ENCODE measurements at places on chromosomes 3 and 15.
A peak's percentile ranks its signal among the peaks of the same experiment; 100 is the strongest.

DNA sequence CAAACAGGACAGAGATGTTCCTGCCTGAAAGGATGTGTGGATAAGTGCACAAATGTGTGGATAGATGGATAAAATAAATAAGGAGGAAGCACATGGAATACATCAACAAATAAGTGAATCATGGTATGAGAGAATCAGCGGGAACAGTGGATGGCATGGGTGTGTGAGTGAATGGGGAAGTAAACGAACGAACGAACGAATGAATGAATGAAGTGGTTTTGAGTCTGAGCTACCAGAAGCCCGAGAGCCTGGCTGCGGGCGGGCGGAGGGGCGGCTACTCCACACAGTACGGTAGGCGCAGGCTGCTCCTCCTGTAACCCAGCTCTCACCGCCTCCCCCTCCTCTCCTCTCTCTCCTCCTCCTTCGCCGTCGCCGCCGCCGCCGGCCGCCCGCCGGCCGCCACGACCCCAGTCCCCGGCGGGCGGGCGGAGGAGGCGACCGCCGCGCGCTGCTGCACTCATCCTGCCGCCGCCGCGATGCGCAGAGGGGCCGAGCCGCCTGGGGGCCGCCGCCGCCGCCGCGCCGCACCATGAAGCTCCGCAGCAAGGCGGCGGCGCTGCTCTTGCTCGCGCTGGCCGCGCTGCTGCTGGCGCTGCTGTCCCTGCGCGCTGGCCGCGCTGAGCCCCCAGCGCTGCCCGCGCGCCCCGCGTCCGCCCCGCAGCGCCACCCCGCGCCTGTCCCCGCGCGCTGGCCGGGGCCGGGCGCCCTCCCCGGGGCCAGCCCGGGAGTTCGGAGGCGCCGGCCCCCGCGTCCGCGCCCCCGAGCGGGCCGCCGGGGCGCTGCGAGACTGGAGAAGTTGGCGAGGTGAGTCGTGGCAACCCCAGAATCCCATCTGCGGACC lies at the start of gene GXYLT2:
Gene GXYLT2, plus strand, starts transcription at position 342 of the 841 bp plus-strand sequence. Its CDS starts 188 bp downstream, at position 530.
- no peak for DNase-seq

- no peak for DNase-seq
Measured at GRCh38 chr3:191502583-191502982, 41.6 kb downstream of the PYDC2 start.

- no peak for DNase-seq
Measured at GRCh38 chr15:48603922-48604321, 41.6 kb downstream of the FBN1 start.

DNA sequence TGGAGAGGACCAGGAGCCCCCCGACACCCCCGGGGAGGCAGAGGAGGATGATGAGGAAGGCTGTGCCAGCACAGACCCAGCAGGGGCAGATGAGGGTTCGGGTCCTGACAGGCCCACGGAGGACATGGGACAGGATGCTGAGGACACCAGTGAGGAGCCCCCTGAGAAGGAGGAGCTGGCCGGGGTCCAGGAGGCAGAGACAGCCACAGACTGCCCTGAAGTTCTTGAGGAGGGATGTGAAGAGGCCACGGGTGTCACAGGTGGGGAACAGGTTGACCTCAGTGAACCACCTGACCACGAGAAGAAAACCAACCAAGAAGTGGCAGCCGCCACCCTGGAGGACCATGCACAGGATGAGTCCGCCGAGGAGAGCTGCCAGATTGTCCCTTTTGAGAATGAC lies 909 bp downstream of the FGD5 start:
- no peak for DNase-seq

GRCh38 chr15:81785679-81786078 lies 260.1 kb downstream of the MEX3B start:
- no peak for DNase-seq

- no peak for DNase-seq
Measured at GRCh38 chr15:99718421-99718820, 14.8 kb downstream of the LYSMD4 start.

- DNase-seq = no peak
Measured at GRCh38 chr3:41111011-41111410, 88.3 kb upstream of the CTNNB1 start.

DNA sequence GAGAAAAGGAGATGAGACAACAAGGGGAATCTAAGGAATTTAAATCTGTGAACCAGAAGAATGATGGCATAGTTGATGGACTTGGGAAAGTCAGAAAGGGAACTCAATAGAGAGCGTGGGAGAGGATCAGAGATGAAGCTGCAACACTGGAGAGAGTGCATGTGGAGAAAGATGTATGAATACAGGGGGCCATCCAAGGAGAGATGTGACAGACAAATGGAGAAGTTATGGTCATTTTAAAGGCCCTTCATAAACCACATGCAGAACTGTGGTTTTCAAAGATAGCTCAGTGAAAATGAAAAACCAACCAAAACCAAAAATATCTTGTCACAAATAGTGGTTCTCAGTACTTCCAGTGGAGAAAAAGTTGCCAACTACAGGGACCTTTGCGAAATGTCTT lies 265.2 kb downstream of the SUCLG2 start:
- DNase-seq = no peak

- no peak for DNase-seq
Measured at GRCh38 chr3:65024148-65024547, 336.3 kb upstream of the ADAMTS9 start.

GRCh38 chr3:111173328-111173900 lies 101.8 kb downstream of the NECTIN3 start:
- DNase-seq = no peak

- DNase-seq = no peak
Measured at GRCh38 chr3:1962396-1963088, 136.1 kb upstream of the CNTN4 start.

DNA sequence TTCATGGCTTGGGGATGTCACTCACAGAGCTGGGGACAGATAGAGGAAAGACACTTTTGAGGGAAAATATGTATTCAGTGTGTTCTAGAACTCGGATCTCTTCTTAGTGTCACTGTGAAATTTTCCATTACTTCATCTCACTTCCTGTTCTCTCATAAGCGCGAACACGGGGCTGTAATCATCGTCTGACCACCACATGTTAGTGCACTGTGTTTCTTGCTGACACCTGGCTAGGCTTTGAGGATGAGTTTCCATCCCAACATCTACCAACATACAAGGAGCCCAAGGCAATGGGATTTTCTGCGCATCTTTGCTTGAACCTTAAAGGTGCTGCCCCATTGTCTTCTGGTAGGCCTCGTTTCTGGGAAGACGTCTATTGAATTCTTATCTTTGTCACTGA lies 84.0 kb downstream of the LIPC start:
- DNase-seq = no peak

DNA sequence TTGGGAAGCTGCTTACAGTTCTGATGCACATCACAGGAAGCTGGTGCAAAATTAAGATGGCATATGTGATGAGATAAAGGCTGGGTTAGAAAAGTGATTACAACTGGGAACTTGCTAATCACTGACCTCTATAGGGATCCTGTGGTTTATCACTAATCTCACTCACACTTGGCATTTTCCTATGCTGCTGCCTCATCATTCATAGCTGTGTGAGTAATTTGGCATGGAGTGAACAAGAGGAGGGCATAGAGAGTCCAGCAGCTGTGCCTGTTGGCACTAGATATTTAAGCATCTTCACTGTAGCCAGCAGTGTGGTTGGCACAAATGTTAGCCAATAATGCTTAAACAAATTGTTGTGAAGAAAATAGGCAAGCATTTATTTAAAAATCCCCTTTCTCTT lies 217.7 kb upstream of the CGNL1 start:
- DNase-seq = no peak

DNA sequence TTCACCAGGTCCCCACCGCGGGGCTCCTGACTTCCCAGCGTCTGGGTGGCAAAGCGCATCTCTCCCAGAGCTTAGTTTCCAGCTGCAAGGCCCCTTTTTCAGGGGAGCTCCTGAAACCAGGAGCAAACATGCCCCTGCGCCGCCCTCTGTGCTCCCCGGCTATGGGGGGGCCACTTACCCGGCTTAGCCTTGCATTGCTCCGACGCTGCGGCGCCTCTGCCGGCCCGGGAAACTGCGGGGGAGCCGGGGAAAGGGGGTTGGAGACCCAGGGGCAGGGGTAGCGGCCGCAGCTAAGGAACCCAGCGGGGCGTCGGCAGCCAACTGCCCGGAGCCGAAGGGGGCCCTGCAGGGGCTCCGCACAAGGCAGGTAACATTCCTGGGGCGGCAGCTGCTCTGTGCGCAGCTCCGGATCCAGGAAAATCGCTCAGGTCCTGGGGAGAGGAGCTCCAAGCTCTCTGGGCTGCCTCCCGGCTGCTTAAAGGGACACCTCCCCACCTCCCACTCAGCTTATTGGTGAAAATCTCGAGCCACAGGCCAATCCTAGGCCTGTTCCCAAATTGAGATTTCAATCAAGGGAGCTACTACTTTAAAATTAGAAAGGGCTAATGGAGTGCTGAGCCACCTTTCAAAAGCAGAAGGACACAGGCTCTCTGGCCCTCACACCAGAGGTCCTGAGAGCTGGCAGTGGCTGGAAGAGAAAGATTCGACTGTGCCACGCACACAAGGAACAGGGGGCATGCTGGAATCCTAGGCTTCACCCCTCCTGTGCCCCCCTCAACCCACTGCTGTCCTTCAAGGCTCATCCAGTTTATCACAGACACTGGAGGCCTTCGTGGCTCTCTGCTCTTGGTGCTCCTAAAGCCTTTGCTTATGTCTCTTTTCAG lies 42.7 kb upstream of the PRICKLE2 start:
- DNase-seq = no peak

DNA sequence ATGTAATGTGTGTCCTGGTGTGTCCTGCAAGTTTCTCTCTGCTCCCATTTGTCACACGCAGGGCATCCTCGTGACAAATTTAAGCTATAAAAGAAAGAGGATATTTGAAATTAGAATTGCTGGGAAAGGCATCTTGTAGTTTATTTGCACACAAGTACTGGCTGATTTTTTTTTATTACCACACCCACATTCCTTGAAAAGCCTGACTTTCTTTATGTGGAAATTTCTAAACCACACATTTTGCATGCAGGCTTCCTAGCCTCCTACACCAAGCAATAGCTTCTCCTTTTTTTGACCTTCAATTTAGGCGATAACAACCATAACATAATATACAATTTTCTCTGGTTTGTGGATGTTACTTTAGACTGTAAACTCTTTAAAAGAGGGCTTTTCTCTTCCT lies 126.1 kb downstream of the SERPINI1 start:
- DNase-seq = no peak

GRCh38 chr3:151319628-151320027 lies 3.0 kb upstream of the GPR87 start:
- no peak for DNase-seq

- no peak for DNase-seq
Measured at GRCh38 chr3:132210476-132211346, 106.5 kb upstream of the ACP3 start.

DNA sequence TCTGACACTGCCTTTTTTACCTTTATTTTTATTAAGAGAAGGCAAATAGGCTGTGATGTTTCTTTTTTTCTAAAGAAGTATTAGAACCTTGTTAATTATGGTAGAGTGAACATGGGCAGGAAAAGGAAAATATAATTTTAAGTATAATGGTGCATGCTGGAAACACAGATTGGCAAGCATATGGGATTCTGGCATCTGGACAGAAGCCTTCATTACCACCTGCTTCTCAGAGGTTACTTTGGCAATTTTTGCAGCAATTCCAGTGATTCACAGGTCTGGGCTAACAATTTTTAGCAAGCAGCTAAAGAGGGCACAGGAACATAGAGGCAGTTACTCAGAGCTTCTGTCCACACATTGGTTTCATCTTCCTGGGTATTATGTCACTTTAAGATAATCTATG lies 258.3 kb downstream of the DIPK2A start:
- no peak for DNase-seq

- no peak for DNase-seq
Measured at GRCh38 chr3:71121429-71122167, 461.9 kb downstream of the FOXP1 start.

DNA sequence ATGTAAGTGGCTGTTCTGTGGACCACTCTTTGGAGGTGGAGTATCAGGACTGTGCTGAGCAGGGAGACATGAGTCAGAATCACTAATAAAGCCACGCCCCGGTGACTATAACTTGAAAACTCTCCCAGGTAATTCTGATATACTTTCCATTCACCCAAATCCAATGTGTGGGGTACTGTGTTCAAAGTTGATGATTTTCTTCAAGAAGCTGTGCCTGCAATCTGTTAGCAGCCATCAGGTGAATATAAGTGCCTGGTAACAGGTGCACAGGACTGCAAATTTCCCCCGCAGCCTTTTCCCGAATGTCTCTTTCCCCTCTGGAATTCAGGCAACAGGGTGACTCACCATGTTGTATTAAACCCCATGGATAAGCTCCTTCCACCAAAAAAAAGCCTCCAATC lies 17.0 kb downstream of the MAGI1 start:
- DNase-seq = no peak

GRCh38 chr3:134362221-134362620 lies 12.0 kb downstream of the AMOTL2 start:
- no peak for DNase-seq

DNA sequence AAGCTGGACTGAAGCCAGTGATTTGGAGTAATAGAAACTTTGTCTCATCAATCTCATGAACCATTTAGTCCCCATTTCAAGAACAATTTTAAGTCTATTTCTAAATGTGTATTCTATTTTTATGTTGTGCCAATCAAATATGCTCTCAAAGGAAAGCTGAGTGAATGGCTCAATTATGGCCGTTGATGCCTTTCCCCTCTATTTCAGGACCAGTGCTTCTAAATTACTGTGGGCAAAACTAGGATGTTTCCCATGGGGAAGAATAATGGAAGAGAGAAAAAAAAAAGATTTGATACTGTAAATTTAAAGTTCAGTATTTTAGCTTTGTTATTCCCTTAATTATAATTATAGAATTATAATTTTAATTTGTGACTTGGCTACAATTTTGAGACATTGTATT lies 110.1 kb downstream of the CADM2 start:
- no peak for DNase-seq

DNA sequence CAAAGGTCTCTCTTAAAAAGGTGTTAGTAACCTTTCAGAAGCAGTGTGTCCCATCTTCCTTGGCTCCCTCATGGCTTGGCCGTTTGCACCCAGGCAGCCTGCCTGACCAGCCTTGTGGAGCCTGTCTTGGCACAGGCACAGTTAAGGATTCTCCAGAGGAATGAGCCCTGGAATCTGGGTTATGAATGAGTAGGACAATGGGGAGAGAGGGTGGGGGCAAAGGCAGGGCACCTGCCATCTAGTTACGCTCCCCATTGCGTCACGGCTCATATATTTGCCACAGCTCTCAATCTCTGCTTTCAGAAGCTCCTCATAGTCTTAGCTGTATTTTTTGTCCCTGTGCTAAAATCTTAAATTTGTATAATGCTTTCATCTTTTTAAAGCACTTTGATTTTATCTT lies 50.6 kb downstream of the WDR76 start:
- DNase-seq = no peak

- DNase-seq = no peak
Measured at GRCh38 chr3:182268711-182269110, 524.6 kb upstream of the ATP11B start.

- DNase-seq = no peak
Measured at GRCh38 chr3:148186881-148187280, 510.8 kb upstream of the AGTR1 start.

DNA sequence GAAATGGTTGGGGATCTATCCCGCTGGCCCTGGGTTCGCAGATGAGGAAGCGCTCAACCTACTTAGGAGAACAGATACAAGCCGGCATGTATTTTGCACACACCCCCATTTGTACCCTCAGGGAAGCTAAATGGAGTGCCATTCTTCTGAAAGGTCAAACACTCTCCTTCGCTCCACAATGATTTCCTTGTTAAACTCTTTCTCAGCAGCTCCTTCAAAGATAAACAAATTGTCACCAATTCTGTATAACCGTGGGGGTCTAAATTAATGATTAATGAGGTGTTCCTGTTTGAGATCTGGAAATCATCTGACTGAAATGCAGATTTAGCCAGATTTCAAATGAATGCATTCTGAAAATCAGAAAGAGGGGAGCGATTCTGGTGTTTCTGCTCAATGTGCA lies 124.0 kb downstream of the MEGF11 start:
- no peak for DNase-seq

GRCh38 chr3:170154569-170155143 lies 26.9 kb downstream of the PHC3 start:
- peak; percentile 11 for DNase-seq

Measured in CD4-positive, alpha-beta T cell treated with Interleukin-15 for 4 hours (primary cell).